ENCODE measurements at places on chromosomes 1 and 21.

GRCh38 chr1:41719590-41719989, 199.1 kb downstream of the HIVEP3 start:
- DNase-seq, result no peak

- no peak for DNase-seq
Measured at GRCh38 chr1:117594261-117594990, 11.4 kb upstream of the TENT5C start.

GRCh38 chr1:4626560-4627319, 27.7 kb upstream of the AJAP1 start:
- no peak for DNase-seq

GRCh38 chr1:27332536-27333281, 9.1 kb upstream of the SYTL1 start:
- DNase-seq, result no peak

- no peak for DNase-seq
Measured at GRCh38 chr1:72281144-72281543, 1.2 kb downstream of the NEGR1 start.

DNA sequence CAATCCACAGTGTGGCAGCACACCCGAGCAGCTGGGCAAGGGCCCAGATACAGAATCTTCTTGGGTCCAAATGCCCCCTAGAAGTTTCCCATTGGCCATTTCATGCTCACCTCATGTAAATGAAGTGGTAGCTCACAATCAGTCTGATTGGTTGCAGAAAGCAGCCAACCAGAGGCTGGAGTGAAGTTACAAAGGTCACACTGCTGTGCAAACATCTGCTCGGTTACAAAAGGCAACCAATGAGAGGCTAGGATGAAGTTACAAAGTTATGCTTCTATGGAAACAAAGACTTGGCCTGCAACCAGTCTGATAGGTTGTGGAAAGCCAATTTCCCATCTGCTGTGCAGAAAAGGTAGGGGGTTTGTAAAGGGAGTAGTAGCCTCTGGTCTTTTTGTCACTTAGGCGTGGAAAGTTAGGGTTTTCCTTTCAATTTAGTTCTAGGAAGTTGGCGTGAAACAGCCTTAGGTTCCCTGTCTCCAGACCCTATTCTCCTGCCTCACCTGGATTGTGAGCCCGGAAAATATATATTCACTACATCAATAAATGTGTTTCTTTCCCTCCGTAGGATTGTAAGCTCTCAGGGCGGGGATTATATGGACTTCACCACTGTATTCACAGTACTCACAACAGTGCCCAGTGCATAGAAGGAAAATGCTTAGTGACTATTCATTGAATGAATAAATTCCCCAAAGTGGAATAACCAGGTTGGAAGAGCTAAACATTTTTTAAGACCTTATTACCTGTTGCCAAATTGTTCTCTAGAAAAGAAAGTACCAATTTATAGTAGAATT, 91.9 kb downstream of the URB2 start:
- DNase-seq, result no peak

- DNase-seq, result no peak
Measured at GRCh38 chr1:111967067-111967690, 22.3 kb downstream of the KCND3 start.

DNA sequence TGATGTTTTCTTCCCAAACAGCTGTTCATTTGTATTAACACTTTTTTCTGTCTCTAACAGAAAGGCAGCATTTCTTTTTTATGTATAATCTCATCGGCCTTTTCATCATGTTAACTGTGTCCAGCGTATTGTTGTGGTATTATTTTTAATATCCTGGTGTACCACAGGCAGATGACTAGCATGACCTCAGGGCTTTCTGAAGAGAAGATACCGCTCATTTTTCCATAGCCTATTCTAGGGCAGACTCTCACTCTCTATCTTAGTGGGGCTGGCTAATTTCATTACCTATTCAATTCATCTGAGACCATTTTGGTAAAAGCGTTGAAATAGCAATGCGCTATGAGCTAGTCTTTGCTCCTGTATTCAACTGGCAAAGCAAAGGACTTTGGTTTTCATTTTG, 209.9 kb downstream of the SDCCAG8 start:
- no peak for DNase-seq

DNA sequence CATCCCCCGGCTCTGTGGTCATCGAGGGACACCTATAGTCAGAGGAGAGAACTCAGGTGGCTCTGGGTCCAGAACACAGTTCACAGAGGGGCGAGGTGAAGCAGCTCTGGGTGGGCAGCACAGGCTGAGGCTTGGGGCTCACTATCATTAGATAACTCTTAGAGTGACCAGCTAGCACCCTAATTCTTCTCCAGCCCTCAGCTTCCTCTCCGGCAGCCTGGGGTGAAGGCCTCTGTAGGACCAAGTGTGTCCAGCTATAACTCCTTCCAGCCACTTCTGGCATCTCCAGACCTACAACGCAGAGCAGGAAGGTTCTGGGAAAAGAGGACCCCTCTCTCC, 1.4 kb downstream of the ARTN start:
- DNase-seq, result no peak

- DNase-seq, result no peak
Measured at GRCh38 chr1:72637593-72637992, 355.3 kb upstream of the NEGR1 start.

DNA sequence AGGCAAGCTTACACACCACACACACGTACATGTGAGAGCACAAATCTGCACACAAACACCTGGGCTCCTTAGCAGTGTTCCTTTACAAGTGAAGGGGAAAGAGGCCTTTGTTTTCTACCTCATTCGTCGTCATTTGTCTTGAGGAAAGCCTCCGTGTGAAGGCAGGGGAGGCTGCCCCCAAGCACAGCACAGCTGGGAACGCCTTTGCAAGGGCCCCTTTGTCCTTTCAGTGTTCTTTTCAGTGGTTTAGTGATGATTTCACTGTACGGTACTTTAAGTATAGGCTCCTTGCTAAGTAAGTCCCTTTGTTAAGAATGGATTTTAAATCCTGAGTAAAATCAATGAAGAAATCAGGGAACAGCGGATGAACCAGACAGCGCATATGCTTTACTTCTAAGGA, 94.1 kb downstream of the PGBD5 start:
- DNase-seq, result no peak

DNA sequence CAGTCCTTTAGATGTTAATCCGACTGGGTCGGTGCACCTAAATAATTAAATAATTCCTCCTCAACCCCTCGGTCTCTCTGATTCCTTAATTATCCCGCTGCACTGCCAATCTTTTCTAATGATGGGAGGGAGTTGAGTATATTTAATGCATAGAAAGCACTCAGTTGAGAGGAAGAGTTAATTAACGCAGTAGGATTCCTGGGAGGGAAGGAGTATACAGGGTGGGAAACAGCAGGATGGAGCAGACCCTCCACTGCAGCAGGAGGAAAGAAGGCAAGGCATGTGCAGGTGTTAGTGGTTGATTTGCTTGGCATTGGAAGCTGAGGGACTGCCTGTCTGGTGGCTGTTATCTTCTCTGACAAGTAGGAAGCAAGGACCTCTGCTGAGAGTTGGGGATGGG, 9.9 kb upstream of the REN start:
- no peak for DNase-seq

GRCh38 chr21:26920055-26920454, 46.8 kb downstream of the ADAMTS5 start:
- no peak for DNase-seq

- DNase-seq, result no peak
Measured at GRCh38 chr1:40344597-40344996, 27.5 kb upstream of the COL9A2 start.

GRCh38 chr1:49298304-49298703, 521.6 kb upstream of the BEND5 start:
- no peak for DNase-seq

GRCh38 chr1:6281511-6282402, 20.9 kb upstream of the GPR153 start:
- no peak for DNase-seq

DNA sequence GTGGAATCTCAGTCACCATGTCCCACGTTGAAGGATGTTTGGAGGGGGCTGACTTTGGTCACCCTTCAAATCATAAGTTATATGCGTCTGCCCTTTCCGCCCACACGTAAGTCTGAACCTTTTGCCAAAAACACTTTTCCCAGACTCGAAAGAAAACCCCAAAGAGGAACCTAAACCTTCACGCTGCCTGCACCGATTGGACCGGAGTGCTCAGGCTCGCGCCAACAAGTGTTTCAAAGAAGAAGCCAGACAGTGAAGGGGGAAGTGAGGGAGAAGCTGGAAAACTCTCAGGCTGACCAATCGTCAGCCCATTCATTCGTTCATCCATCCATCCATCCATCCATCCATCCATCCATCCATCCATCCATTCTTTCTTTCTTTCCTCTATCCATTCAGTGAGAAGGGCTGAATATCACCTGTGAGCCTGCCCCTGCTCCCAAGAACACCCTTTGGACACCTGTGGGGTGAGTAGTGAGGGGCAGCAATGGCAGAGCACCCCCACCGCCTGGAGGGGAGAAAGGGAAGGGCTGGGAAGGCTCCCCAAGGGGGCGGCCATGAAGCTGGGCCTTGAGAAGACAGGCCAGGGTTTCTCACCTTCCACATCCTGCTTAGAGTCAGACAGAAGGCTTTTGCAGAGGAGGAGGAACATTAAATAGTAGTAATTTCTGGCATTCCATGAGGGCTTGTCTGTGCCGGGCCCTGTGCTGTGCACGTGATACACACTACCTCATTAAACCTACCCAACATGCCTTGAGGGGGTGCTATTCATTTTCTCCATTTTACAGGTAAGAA, 27.1 kb upstream of the RUNX3 start:
- no peak for DNase-seq

DNA sequence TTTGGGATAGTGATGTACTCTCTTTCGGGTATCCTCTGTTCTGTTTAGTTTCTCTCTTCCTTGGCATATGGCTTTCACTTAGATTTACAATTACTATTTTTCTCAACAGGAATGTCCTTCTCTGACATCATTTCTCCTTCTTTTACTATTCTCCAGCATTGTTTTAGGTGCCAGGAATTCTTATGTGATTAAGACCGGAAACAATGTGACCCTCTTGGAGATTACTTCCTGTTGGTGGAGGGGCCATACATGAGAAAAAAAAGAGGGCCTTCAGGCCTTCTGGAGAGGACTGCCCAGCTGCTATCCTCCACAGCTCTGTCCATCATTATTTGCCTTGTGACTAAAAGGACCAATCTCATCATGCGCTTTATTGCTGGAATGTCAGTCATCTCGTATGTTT, 50.4 kb upstream of the ADAMTS5 start:
- no peak for DNase-seq

DNA sequence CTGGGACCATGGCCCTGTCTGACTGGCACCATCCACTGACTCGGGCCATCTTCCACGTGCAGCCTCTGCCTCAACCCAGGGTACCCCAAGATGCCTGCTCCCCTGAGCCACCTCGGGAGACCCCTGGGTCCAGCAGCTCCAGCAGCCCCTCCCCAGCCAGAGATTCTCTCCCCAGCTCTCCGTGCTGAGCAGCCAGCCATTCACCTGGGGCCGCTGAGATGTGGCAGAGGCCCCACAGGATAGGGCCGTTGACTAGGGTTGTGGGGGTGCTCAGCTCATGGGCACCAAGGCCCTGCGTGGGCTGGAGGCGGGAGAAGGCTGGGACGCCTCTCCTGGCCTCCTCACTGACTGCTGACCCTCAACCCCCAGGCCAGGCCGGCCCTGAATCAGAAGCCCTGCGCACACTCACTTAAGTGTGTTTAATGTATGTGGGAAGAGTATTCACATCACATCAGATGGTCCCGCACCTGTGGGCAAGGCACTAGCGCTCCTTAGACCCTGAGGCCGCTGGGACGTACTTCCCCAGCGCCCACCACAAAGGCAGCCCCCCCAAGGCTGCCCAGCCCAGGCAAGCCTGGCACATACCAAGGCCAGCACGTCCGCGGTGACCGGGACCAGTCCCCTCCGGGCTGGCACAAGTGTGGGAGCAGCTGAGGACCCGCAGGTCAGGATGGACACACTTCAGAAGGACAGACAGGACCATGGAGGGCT, 27.8 kb downstream of the SLC19A1 start:
- DNase-seq, result no peak

- DNase-seq, result no peak
Measured at GRCh38 chr1:40593449-40594186, 62.2 kb downstream of the ZNF684 start.

- no peak for DNase-seq
Measured at GRCh38 chr21:32567626-32568025, 17.7 kb downstream of the TCP10L start.

- no peak for DNase-seq
Measured at GRCh38 chr1:53734650-53735211, 4.2 kb downstream of the GLIS1 start.

GRCh38 chr1:5944154-5944842, 47.9 kb downstream of the NPHP4 start:
- no peak for DNase-seq

DNA sequence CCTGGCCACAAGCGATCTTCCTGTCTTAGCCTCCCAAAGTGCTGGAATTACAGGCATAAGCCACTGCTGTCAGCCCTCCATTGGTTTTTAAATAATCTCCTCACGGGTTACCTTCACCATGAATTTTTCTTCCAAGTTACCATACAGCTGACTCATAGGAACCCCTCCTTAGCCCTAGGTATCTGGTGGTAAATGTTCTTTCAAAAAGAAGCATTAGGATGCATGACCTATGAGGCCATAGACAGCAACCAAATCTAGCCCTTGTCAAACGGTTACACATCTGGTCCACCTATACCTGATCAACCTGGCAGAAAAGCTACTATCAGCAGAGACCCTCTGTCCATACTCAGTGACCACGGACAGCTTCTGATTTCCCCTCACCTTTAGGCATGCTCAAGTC, 12.7 kb upstream of the DEGS1 start:
- DNase-seq, result no peak

GRCh38 chr1:19640363-19641316, 3.5 kb upstream of the NBL1 start:
- DNase-seq, result no peak
